Brain microvascular endothelial cell (primary cell): ENCODE measurements at places on chromosomes 13 and 19.

- no peak for DNase-seq
Measured at GRCh38 chr13:98299235-98299965, 122.3 kb upstream of the RNF113B start.

- DNase-seq = no peak
Measured at GRCh38 chr19:4363571-4364304, 20.4 kb downstream of the MPND start.

DNA sequence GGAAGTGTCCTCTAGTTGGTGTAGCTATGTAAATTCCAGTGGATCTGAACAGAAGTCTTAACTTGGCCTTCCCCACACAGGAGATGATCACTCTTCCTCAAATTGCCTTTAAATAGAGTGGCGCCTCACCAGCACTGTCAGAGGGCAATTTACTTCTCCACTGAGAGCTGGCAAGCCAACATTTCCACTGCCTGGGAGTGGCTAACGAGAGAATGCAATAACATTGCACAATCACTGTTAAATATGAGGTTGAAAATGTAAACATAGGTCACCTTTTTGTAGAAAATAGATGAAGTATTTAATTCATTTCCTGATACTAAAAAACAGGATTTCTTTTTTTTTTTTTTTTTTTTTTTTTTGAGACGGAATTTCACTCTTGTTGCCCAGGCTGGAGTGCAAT is 55.4 kb upstream of the UBL3 start:
- DNase-seq = no peak

DNA sequence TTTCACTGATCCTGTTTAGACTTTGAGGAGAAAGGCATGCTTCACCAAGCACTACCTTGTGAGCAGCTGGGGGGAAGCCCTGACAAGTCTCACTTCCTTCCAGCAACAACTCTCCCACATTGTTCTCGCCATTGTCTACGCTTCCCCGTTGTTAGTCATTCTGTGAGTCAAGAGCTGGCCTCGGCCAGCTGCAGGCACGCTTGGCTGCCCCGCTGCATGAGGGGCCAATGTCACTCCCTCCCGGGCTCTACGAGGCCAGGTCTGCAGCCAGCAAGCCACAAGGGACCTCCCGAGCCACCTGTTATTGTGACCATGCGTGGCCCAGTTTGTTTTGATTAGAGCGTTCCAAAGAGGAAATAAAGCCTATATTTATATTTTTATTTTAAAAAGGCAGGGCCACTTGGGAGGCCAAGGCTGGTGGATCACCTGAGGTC is 220.9 kb downstream of the FOXO1 start:
- peak; percentile 84 for DNase-seq

- DNase-seq = no peak
Measured at GRCh38 chr19:57623091-57623490, 9.0 kb downstream of the ZNF134 start.

GRCh38 chr19:8552810-8553209 is 24.4 kb downstream of the MYO1F start:
- DNase-seq = peak; percentile 27

GRCh38 chr19:7682175-7682855 is 1.7 kb downstream of the TRAPPC5 start:
- DNase-seq = no peak

DNA sequence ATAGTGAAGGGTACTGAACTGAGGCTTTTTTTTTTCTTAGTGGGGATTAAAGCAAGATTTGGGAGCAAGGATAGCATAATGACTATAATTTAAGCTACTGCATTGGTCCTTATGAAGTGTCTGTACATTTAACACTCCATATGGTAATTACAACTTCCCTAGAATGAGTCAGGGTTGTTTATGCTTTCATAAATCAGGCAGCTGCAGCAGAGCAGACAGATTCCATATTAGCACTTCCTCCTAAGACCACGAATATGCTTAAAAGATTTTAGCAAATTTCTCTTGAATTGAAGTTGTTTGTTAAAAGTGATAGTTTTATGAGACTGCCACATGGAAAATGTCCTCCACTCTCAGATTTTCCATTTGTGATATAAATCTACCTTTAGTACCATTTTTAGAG is 401.1 kb upstream of the SPRY2 start:
- no peak for DNase-seq

DNA sequence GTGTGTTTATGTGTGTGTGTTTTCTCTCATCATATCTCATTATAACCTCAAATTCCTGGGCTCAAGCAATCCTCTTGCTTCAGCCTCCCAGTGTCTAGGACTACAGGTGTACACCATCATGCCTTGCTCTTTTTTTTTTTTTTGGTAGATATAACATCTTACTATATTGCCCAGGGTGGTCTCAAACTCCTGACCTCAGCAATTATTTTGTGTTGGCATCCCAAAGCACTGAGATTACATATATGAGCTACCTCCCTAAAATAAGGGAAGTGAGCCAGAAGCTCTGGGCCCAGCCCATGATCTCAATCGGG is 448 bp upstream of the ZNF543 start:
- no peak for DNase-seq

DNA sequence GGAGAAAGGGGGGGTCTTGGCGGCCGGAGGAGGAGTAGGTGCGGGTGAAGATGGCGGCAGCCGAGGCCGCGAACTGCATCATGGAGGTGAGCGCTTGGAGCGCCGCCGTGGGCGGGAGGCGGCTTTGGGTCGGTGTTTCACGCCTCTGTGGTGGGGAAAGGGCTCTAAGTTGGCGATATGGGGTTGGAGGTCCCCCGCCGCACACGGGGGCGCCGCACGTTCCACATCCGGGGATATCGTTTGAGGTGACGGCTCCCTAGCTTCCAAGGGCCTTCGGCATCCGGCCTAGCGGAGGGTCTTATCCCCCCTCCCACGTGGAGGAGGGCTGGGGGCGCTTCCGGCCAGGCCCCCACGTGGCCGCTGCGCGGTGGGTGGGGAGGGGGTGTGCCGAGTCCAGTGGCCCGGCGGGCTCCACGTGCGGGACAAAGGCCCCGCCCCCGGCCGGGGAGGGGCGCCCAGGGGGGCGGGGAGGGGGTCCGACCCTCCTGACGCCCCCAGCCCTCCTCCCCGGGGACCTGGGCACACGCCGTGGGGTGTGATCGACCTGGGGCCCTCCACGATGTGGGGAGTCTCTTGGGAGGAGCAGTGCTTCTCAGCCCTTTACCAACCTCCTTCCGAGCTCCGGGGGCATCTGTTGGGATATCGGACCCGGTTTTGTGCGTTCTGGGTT is at the start of gene PRMT1:
Gene PRMT1, plus strand, starts transcription at position 41 of the 670 bp plus-strand sequence. Its CDS starts 10 bp downstream, at position 51.
- no peak for DNase-seq

DNA sequence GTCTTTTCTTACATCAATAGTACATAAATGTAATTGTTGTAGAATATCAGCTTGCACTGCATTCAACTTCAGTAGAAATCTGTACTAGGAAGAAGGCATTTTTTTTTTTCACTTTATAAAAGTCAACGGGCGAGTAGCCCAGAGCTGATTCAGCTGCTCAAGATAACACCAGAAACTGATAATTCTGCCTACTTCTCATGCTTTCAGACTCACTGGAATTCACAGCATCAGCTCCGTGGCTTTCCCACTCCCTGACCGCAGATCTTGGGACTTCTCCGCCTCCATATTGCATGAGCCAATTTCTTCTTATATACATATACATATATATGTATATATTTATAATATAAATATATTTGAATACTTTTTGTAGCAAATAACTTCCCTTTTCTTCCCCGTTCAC is 263.1 kb upstream of the RXFP2 start:
- peak; percentile 98 for DNase-seq
